ENCODE measurements at places on chromosomes 1 and 21.

DNA sequence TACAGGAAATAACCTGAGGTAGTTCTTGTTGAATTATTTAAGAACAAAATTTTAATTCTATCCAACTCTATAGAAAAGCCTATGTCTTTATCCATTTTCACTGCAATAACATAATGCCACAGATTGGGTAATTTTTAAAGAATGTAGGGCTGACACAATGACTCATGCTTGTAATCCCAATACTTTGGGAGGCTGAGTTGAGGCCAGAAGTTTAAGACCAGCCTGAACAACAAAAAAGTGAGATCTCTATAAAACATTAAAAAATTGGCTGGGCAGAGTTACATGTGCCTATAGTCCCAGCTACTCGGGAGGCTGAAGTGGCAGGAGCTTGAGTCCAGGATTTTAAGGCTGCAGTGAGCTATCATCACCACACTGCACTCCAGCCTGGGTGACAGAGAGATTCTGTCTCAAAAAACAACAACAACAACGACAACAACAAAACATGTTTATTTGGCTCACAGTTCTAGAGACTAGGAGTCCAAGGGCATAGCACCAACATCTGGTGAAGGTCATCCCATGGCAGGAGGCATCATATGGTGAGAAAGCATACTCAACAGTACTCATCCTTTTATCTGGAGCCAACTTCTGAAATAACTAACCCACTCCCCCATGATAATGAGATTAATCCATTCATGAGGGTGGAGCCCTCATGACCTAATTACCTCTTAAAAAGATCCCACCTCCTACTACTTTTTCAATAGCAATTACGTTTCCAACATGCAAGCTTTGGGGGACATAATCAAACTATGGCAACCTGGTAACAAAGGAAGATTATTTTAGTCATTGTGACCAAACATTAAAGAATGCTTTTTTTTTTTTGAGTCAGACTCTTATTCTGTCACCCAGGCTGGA lies 59.6 kb downstream of the ABL2 start:
- DNase-seq: no peak

DNA sequence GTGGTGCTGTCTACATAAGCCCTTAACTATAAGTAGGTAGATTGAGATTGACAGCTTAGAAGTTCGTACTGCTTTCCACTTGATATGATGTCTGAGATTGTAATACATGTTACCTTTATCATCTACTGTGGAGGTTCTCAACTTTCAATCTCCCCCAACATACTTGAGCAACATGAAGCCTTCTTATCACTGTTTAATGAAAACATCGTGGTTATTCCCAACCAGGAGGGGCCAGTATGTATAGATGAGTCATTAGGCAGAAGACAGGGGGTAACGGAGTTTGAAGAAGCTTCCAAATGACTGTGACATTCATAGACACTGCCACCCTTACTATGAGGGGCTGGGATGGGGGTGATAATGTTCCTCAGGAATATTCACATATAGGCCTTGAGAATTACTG lies 36.0 kb downstream of the CENPF start:
- DNase-seq: no peak

DNA sequence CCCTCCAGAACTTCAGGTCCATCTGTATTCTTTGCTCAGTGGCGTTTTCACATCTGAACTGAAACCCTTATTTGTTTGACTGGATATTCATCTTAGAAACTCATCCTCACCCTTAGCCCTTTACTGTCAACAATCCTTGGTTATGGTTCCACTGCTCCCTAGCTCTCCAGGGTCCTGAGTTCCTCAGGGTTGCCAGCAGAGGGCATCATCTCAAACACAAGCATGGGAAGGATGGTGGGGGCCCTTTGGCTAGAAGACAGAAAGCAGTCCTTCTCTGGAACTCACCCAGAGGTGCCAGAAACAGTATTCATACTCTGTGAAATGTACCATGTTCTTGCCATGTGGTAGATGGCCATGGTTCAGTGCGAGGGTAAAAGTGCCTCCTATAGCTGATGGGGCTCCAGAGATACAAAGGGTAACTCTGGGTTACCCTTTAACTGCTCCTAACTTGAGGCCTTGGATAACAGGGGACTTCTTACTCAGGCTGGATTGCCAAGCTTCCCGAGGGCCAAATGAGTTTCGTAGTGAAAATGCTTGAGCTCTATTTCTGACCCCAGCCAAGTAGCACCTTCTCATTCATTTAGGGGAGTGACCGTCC lies 11.3 kb downstream of the NCSTN start:
- no peak for DNase-seq

DNA sequence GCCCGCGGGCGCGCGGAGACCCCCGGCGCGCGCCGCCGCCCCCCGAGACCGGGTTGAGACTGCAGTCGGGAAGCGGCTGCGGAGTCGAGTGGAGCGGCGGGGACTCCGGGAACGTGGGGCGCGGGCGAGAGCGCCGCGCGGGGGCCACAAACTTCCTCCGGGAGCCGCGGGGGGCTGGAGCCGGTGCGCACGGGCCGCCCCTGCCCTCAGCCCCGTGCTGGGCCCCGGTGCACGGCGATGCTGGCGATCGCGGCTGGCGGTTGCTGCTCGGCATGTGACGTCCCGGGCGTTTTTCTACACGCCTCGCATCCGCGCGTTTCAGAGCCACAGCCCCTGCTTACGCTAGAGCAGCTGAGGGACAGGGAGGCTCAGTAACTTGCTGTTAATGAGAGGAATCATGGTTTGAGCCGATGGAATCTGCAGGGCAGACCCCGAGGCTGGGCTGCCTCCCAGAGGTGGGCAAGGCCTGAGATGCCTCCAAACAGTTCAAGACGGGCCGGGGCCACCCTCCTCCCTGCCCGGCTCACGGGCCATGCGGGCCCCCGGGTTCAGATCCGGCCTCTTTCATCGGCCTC lies 520 bp downstream of the TMEM201 start:
- peak; percentile 22 for DNase-seq

DNA sequence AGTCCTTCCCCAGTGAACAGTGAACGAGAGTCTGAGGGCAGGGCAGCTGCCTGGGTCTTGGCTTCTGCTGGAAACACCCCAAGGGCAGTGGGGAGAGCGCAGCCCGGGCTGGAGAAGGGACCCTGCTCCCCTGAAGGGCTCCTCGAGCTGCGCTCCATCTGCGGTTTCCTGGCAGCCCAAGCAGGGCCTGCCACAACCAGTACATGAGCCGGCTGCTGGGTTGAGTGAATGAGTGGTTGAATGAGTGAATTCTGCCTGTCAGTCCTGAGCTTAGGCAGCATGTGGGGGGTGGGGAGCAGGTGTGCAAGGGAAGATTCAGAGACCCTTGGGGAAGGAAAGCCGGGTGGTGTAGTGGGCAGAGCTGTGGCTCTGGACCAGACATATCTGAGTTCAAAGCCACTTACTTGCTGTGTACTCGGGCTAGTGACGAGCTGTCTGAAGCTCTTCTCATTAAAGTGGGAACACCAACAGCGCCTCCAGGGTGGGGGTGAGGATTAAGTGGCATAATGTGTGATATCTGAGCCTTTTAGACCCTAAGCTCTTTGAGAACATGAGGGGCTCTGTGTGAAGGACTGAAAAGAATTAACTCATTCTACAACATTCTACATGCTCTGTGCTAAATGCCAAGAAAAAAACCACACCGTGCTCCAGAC lies 3.7 kb downstream of the OPRD1 start:
- DNase-seq: no peak

DNA sequence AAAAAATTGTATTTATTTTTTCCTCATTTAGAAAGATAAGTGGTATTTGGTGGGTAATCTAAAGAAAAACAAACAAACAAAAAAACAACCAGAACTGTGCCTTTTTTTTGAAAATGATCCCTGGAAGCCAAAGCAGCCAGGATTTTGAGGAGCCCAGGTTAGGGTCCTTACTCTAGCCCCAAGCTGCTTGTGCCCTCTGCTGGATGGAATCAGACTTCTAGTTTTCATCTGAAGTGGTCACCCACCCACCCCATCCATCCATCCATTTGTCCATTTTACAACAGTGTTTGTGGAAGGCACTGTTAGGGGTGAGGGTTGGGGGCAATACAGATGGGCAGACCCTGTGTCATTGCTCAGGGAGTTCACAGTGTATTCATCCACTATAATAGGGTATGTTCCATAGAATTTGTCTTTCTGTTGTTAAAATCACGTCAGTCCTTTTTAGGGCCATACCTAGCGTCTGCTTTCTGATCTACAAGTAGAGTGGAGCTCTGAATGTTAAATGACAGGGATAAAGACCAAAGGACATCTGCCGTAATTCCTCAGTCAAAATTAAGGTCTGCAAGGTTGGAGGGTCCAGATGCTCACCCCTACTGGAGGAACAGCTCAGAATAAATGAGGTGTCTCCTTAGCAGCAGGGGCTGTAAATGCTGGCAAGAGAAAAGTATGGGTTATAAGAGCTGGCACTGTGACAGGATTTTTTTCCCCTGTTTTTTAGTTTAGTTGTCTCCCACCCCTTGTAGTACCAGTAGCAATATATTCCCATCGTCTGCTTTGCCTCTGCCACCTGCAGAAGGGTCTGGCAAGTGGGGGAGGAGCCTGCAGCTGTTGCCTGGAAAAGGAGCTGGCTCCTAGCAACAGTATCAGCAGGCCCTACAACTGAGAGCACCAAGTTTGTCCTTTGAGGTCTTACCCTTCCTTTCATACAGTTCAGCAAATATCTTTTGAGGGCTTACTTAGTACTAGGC lies 3.2 kb downstream of the LRRC42 start:
- no peak for DNase-seq

DNA sequence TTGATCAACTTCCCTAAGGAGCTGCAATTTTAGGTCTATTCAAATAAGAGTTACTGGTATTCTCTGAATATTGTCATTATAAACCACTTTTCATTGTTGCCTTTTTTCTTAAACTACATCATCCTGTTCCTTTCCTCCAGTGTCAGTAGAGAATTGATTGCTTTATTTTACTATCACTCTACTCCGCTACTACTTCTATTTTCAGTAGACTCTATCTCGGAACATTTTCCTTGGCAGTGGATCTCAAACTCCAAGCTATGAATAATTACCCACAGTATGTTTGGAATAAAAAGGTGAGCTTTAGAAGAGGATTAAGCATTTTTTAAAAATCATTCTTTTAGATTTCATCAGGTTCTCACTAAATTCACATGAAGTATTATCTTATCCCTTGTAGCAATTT lies 224.9 kb downstream of the GREM2 start:
- no peak for DNase-seq

DNA sequence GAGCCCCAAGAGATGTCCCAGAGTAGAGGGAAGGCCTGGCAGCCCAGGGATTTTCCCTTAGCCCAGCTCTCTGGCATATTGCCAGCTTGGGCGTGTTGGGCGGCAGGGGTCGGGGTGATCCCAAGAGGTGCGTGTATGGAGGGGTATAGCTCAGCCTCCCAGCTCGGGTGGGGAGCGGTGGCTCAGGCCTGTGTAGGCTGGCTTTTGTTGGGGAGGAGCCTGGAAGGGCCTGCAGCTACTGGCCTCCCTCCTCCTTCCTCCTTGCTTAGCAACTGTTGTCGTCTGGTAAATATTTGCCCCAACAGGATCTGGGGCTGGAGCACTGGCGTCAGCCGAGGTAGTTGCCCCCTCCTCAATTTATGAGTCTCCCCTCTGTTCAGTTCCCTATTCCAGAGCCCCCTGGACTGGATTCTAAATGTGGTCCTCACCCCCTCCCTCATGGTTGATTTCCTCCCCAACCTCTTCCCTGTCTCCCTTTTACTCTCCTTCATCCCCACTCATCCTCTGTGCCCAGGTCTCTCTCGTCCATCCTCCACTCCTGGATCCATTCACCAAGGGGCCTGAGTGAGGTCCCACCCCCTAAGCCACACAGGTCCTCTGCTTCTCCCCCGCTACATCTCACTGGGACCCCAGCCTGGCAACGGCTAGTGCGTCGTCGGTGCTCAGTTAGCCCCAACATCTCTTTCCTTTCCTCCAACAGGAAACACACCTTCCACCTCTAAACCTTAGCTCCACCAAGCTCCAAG lies 10.3 kb upstream of the LMNA start:
- peak; percentile 62 for DNase-seq

DNA sequence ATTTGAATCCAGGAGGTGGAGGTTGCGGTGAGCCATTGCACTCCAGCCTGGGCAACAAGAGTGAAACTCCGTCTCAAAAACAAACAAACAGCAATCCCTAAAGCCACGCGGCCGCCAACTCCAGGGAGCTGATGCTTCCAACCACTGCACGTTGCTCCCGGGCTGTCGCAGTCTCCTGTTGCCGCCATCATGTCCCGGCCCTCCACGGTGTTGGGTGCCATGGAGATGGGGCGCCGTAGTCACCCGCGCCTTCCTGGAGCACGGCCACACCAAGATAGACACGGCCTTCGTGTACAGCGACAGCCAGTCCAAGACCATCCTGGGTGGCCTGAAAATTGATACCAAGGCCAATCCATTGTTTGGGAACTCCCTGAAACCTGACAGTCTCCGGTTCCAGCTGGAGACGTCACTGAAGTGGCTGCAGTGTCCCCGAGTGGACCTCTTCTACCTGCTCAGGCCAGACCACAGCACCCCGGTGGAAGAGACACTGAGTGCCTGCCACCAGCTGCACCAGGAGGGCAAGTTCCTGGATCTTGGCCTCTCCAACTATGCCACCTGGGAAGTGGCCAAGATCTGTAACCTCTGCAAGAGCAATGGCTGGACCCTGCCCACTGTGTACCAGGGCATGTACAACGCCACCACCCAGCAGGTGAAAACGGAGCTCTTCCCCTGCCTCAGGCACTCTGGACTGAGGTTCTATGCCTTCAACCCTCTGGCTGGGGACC lies 32.6 kb downstream of the SLC16A1 start:
- DNase-seq: no peak
